ENCODE measurements at places on chromosomes 2 and 18.

DNA sequence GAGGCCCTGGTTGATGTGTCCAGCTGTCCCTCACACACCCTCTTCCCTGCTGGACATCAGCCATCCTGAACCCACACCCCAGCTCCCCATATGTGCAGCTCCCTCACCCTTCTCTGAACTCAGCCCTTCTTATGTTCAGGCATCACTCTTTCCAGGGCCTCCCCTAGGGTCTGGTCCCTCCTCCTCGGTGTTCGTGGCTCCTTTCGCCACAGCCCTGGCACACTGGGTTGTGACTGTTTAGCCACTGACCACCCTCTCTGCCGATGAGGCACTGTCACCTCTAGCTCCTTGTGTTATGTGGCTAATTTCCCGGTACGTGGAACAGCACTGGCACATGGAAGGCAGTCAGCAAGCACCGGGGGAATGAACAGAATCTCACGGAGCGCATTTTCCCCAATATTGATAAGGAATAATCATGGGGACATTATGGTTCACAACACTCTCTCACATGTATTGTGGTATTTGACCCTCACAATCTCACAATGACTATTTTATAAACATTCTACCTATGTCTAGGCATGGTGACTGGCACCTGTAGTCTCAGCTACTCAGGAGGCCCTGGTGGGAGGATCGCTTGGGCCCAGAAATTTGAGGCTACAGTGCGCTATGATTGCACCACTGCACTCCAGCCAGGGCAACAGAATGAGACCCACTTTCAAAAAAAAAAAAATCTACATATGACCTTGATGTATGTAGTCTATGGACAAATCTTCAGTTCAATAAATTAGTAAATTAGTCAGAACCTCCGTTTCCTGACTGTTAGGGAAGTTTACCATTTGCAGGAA lies 292.1 kb downstream of the MYT1L start:
- no peak for DNase-seq

GRCh38 chr18:35577045-35577848 lies 4.3 kb upstream of the GALNT1 start:
- DNase-seq, result no peak

DNA sequence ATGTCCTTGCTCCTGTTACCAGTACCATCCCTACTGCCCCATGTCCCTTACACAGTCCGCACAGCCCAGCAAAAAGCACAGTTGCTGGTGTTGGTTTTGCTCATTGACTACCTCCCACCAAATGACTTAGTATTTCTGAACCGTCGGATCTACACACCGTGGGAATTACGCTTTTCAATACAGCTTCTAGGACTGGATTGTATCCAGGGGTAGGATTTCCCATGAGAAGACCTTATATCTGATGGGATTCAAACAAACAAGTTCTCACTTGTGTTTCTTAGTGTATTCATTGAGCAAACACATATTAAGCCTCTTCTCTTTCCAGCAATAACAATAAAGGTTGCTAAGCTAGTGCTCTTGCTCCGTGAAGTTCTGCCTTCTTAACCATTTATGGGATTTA lies 25.8 kb downstream of the TRAPPC12 start:
- DNase-seq, result no peak

GRCh38 chr2:86825693-86826381 lies 35.1 kb upstream of the CD8A start:
- DNase-seq, result peak; percentile 63

GRCh38 chr2:3571284-3571683 lies 3.8 kb upstream of the RPS7 start:
- DNase-seq, result no peak

GRCh38 chr2:230602562-230603230 lies 109.9 kb upstream of the CAB39 start:
- peak; percentile 82 for DNase-seq

GRCh38 chr2:241312082-241312481 lies 3.4 kb downstream of the HDLBP start:
- no peak for DNase-seq

GRCh38 chr2:148484066-148484465 lies 160.5 kb upstream of the EPC2 start:
- DNase-seq, result no peak

DNA sequence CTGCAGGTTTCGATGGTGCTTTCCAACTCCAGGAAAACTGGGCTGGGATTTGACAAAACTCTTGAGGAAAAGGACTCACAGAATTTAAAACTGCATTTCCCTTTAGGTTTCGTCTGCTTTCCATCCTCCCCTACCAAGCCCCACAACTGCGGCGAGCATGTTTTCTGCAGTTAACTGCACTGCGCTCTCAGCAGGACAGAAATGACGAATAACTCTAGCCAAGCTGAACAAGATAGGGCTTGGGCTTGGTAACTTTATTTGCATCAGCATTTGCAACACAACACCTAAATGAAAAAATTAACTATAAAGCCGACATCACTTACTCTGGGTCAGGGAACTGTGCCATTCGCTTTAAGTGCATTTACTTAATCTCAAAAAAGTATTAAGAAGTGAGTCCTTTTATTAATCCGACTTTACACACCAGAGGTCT lies 669 bp upstream of the PIKFYVE start:
- DNase-seq, result peak; percentile 52

GRCh38 chr2:105375001-105375561 lies 23.8 kb downstream of the FHL2 start:
- DNase-seq, result no peak

DNA sequence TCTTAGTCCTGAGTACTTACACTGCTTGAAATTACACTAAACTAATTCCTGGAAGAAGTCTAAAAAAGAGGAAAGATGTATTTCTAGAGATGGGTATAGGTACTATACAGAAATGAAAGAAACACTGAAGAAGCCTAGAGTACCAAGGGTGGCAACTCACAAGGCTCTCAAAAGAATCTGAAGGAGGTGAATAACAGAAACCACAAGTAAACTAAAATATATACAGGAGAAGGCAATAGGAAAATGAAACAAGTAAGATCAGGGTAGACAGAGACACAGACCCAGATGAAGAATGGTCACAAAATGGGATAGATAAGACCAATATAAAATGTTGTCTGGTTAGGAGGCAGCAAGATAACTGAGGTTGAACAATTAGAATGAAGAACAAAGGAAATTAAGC lies 59.9 kb downstream of the USP37 start:
- DNase-seq, result no peak

DNA sequence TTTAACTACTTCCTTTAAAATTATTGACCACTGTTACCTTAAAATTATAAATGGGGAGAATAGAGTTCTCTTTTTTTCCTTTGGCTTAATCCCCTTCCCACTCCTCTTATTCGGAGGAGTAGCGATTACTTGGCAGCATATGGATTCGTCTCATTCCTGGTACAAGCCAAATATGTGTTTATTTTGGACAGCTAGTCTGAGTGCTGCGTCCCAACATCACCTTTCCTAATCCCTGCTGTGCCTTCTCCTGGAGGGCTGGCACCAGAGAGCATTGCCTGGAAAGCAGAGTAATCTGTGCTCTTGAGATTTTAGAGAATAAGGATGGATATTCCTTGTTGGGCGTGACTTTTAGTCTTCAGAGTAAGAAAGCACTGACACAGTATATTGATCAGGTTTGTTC lies 185.6 kb downstream of the AGAP1 start:
- DNase-seq, result no peak

Data from CD4-positive, alpha-beta T cell treated with Interferon gamma for 1 hour (primary cell).